ENCODE measurements at places on chromosomes 5 and 9. TPM values are rescaled to one million over a fixed set of nuclear protein-coding genes. Genes with fewer than 3 reads are reported as not detected.

Gene PCDHGC5
- total RNA-seq: 1.9 TPM

Gene PCDHB4
- total RNA-seq: 4.3 TPM

Gene ANKS6
- total RNA-seq: 23.4 TPM

Gene YTHDC2
- 17.6 TPM for total RNA-seq

Gene ESM1
- total RNA-seq: 5.4 TPM

Gene IFNB1
- total RNA-seq: not detected

Gene CER1
- not detected for total RNA-seq

Gene PFN3
- total RNA-seq: not detected

Gene SLC34A3
- total RNA-seq: 0.12 TPM

Gene SETD9
- 5.2 TPM for total RNA-seq

Gene PCDHAC1
- 6.7 TPM for total RNA-seq

Gene SLCO6A1
- not detected for total RNA-seq

Gene TTC39B
- total RNA-seq: 23.2 TPM

Gene GGTA1
- 7.5 TPM for total RNA-seq

Gene PRR16
- total RNA-seq: 8.7 TPM

Gene SGCD
- total RNA-seq: 15.5 TPM

Gene OR1Q1
- total RNA-seq: not detected

DNA sequence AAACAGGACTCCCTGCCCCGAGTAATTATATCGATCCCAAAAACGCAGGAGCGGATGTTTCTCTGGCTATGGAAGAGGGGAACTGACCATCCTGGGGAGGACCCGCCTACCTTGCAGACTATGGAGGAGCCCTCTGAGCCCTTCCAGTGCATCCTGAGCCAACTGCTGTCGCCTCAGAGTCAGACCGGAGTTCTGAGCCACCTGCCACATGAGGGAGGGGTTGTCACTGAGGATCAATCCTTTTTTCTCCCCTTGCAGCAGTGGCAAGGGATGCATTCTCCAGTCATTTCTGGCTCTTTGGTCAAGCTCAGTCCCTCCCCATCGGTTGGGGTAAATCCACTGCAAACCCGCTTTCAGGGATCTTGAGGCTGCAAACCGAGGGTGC, 709 bp downstream of the FANCG start:
- no peak for DNase-seq
- no peaks in the 10 kb centered on the region for H3K27me3 ChIP-seq
- no peaks in the 10 kb centered on the region for H3K36me3 ChIP-seq

DNA sequence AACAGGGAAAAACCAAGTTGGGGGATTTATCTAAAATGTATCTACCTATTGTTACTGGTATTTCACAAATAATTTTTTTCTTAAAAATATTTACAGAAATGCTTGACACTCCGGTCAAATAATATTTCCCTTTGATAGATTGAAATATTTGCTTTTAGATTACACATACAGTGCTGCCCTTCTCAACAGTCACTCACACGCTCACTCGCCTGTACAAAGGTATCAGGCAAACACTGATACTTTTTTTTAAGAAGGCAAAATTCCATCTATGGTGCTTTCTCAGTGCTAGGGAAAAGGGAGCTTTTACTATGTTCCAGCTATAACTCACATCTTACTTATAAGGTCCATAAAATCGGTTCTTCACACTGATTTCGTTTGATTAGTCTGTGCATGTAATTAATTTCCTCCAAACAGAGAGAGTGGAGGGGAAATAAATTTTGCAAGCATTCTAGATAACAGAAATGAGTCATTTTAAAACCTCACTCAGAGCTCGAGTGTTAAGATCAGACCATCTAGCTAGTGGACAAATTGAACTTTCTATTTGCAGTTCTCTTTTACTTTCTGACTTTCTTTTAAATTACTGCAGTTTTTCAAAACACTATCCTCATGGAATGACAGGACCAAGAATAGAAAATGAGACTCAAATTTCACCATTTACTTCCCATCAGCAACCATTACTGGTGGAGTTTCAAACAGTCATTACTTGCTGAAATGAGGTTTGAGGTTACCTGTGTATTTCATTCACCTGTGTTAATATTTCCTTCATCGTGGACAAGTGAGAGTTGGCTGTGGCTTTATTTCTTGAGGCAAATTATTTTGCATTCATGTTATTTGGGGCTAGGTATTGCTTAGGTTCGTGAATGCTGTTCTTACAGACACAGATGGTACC, 273.2 kb downstream of the RAB3C start:
- no peak overlapping the region for H3K4me3 ChIP-seq
- H3K27me3 ChIP-seq: no peaks in the 10 kb centered on the region
- no peak for DNase-seq
- no peak overlapping the region for H3K27ac ChIP-seq

DNA sequence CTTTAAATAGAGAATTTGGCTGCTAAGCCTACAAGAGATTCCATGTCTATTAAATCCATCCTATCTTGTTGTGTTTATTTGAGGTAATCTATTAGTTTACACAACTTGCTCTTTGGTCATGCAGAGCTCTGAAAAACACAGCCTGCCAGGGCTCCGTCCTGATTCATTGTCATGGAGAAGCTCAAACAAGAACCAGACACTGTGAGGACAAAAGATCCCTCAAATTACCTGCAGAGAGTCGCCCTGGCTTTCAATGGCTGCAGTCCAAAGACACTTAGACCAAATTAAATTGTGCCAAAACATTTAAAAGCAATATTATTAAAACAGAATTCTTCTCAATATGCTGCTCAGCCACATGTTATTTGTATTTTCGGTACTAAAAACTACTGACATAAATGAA, 60.1 kb downstream of the CDH18 start:
- H3K36me3 ChIP-seq: no peaks in the 10 kb centered on the region
- H3K27ac ChIP-seq: no peak overlapping the region
- no peaks in the 10 kb centered on the region for H3K27me3 ChIP-seq
- DNase-seq: no peak
- no peaks in the 10 kb centered on the region for H3K4me1 ChIP-seq

DNA sequence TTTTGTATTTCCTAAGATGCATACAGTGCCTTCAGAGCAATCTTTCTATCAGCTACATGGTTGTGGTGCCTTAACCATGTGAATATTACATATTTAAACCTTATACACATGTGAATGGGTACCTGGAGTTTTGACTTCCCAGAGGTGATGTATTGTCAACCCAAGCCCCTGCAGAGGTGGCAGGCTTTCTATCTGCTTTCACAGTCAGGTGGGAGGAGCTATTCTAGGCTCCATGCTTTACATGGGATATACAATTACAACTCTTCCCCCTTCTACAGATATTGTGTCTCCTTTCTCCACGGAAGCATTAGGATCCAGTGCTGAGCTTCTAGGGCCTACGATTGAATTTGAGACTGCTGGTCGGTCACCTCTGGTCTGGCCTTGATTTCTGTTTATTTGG, 89.8 kb upstream of the TUT7 start:
- no peak overlapping the region for H3K4me3 ChIP-seq
- no peaks in the 10 kb centered on the region for H3K4me1 ChIP-seq
- DNase-seq: no peak
- no peak overlapping the region for H3K27ac ChIP-seq
- H3K36me3 ChIP-seq: no peaks in the 10 kb centered on the region

GRCh38 chr5:84242286-84242685, 142.4 kb downstream of the EDIL3 start:
- no peak overlapping the region for H3K4me3 ChIP-seq
- H3K36me3 ChIP-seq: no peaks in the 10 kb centered on the region
- no peak for DNase-seq
- H3K27ac ChIP-seq: no peak overlapping the region
- H3K4me1 ChIP-seq: no peaks in the 10 kb centered on the region

GRCh38 chr5:15510831-15511230, 10.9 kb downstream of the FBXL7 start:
- no peaks in the 10 kb centered on the region for H3K27me3 ChIP-seq
- H3K4me1 ChIP-seq: no peaks in the 10 kb centered on the region
- H3K27ac ChIP-seq: no peak overlapping the region
- H3K4me3 ChIP-seq: no peak overlapping the region

GRCh38 chr5:142861011-142861410, 90.8 kb downstream of the ARHGAP26 start:
- DNase-seq: no peak
- H3K4me3 ChIP-seq: no peak overlapping the region

- no peaks in the 10 kb centered on the region for H3K36me3 ChIP-seq
- H3K4me1 ChIP-seq: peaks cover 28% of the 10 kb centered on the region
- no peak overlapping the region for H3K27ac ChIP-seq
- no peak for DNase-seq
- no peak overlapping the region for H3K4me3 ChIP-seq
- no peaks in the 10 kb centered on the region for H3K27me3 ChIP-seq
These were observed 40.2 kb downstream of the MEF2C start for GRCh38 chr5:88842784-88843183.

DNA sequence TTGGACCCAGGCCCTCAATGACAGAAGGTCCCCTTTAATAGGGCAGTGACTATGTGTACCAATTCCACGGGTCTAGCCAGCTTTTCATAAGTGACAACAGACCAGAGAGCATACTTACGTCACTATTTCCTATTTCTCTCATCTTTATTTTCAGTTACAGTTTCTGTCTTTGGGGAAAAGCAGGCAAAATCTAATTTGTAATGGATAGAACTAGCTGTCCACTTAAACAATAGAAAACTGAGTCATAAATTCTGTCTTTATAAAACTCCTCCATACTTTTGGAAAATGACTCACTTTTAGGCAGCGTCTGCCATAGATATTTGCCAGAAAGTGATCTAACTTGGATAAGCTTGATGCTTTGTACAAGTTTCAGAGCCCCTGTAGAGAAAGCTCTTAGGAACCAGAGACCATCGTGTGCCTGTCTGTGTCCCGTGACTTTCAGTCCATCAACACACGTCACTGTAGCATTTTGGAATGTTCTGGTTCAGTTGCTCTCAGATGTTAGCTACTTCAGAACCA, 101.9 kb downstream of the F2RL2 start:
- H3K36me3 ChIP-seq: no peaks in the 10 kb centered on the region
- H3K27me3 ChIP-seq: no peaks in the 10 kb centered on the region
- H3K4me1 ChIP-seq: no peaks in the 10 kb centered on the region
- H3K4me3 ChIP-seq: no peak overlapping the region
- no peak overlapping the region for H3K27ac ChIP-seq
- no peak for DNase-seq

DNA sequence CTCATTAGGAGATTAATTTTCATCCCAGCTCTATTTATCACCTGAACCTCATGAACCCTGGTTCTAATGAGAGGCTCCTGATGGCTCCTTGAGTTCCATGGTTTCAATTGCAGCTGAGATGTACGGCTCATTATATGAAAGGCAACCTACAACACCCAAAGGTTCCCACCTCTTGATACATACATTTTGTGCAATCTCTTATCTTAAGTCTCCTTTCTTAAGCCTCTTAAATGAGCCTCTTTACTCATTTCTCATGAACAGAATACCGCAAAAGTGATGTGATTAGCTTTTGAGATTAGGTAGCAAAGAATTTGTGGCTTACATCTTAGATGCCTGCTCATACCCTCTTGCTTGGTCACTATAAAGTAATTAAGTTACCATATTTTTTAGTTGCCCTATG, 1964.0 kb upstream of the CDH6 start:
- no peaks in the 10 kb centered on the region for H3K4me1 ChIP-seq
- no peak overlapping the region for H3K4me3 ChIP-seq

DNA sequence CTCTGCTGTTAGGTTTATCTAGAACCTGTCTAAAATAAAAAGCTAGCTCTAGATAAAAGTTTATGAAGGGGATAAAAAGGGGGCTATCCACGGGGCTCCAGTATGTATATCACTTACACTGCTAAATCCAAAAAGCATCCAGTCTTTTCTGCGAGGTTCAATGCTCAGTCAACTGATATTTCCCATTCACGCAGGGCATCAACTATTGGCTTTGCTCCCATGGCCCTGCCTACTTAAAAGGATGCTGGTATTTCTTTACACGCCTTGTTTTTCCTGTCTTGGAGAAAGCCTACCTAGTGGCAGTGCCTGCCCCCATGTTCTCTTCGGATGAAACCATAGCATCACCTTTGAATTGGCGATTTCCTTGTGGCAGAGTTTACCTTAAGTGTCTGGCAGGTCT, 8.1 kb downstream of the SPRY4 start:
- no peaks in the 10 kb centered on the region for H3K27me3 ChIP-seq
- no peak overlapping the region for H3K27ac ChIP-seq
- H3K4me3 ChIP-seq: no peak overlapping the region

GRCh38 chr9:85224301-85224700, 517.5 kb downstream of the AGTPBP1 start:
- no peaks in the 10 kb centered on the region for H3K4me1 ChIP-seq
- DNase-seq: no peak
- no peaks in the 10 kb centered on the region for H3K27me3 ChIP-seq
- no peak overlapping the region for H3K27ac ChIP-seq
- no peaks in the 10 kb centered on the region for H3K36me3 ChIP-seq
- no peak overlapping the region for H3K4me3 ChIP-seq

DNA sequence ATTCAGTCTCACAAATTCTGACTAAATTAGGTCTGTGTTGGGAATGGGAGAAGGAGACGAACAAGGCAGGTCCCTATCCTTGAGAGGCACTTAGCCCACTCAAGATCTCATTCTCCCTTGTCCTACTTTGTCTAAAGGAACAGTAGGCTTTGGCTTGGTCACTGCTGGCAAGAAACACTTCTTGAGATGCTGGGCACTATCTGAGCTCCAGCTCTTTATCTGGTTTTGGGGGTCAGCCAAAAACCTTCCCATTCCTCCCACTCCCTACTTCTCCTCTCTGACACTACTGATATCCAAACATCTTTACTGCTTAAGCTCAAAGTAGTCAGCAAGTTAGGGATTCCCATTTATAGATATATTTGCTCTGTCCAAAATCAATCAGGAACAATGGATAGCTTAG, 155.2 kb downstream of the MAPKAP1 start:
- no peaks in the 10 kb centered on the region for H3K36me3 ChIP-seq
- no peak for DNase-seq
- H3K27ac ChIP-seq: no peak overlapping the region
- no peaks in the 10 kb centered on the region for H3K27me3 ChIP-seq

GRCh38 chr5:132114150-132115121, 40.8 kb downstream of the CSF2 start:
- no peaks in the 10 kb centered on the region for H3K36me3 ChIP-seq
- no peaks in the 10 kb centered on the region for H3K4me1 ChIP-seq
- no peak for DNase-seq
- no peaks in the 10 kb centered on the region for H3K27me3 ChIP-seq

GRCh38 chr5:53355316-53355715, 125.1 kb upstream of the FST start:
- H3K36me3 ChIP-seq: no peaks in the 10 kb centered on the region
- H3K4me3 ChIP-seq: no peak overlapping the region
- H3K27me3 ChIP-seq: no peaks in the 10 kb centered on the region
- no peak for DNase-seq

- H3K27ac ChIP-seq: no peak overlapping the region
- no peak for DNase-seq
These were observed 198.1 kb downstream of the ROR2 start for GRCh38 chr9:91751922-91752321.

GRCh38 chr5:93088592-93089389, 492.2 kb downstream of the NR2F1-AS1 start:
- no peaks in the 10 kb centered on the region for H3K36me3 ChIP-seq
- no peaks in the 10 kb centered on the region for H3K4me1 ChIP-seq
- peak; percentile 33 for DNase-seq
- H3K27ac ChIP-seq: no peak overlapping the region
- H3K27me3 ChIP-seq: no peaks in the 10 kb centered on the region

GRCh38 chr9:250039-250438, 35.4 kb downstream of the DOCK8 start:
- H3K27ac ChIP-seq: no peak overlapping the region
- H3K36me3 ChIP-seq: no peaks in the 10 kb centered on the region
- no peak overlapping the region for H3K4me3 ChIP-seq

GRCh38 chr5:31889001-31889561, 250.2 kb downstream of the PDZD2 start:
- peak; percentile 72 for DNase-seq
- peak overlapping the region; percentile 1 for H3K27ac ChIP-seq
- H3K4me1 ChIP-seq: peaks cover 10% of the 10 kb centered on the region
- H3K4me3 ChIP-seq: no peak overlapping the region
- H3K36me3 ChIP-seq: no peaks in the 10 kb centered on the region

Measured in left lung (tissue), 14 donors.